ENCODE measurements at places on chromosomes 3 and 15.

DNA sequence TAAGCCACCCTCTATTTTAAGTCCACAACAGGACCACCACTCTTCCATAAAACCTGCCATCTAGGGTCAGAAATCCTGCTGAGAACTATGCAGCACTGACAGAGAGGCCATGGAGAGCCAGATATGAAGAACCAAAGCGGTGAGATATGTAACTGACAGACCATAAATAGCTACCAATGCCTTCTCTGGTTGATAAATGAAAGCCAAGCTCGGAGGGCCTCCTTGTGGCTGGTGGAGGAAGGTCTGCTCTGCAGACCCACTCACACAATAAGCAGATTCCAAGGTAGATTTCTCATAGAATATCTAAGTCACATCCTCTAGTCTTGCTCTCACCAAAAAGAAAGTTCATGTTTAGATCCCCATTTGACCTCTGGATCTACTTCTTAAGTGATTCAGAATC, 38.9 kb downstream of the RYK start:
- no peak for DNase-seq

DNA sequence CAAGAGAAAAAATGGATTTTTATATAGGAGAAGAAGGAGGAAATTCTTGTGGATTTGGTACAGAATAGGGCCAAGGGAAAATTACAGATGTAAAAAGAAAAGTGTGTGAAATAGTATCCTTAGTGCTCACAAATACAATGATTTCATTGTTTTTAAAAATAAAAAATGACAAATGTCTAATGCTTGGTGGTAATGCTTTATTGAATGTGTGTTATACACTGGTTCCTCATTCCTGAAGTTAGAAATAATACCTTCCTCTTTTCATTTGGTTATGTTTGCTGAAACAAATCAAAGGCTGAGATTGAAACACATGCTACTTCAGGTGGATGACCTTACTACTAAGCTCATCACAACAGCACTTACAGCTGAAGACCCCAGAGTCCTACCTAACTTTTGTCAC, 37.7 kb upstream of the CCR2 start:
- no peak for DNase-seq

- no peak for DNase-seq
Observed at GRCh38 chr15:83199288-83199687, 8.3 kb downstream of the HDGFL3 start.

DNA sequence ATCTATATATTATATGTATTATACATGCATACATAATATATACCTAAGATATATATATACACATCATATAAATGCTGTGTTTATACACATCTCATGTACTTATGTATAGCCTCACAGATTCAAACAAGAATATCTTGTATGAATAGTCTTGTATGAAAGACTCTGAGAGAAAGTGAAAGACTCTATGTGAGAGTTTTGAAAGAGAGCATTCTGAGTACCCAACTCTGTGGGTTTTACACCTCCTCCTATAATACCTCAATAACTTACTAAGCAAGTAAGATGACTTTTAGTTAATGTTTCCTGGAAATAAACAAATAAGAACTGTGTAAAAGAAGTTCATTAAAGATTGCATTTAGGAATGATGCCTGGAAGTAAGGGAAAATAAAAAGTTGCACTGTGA, 108.1 kb upstream of the GMNC start:
- DNase-seq = no peak

- DNase-seq = no peak
Observed at GRCh38 chr15:64224511-64224910, 61.7 kb upstream of the PPIB start.

DNA sequence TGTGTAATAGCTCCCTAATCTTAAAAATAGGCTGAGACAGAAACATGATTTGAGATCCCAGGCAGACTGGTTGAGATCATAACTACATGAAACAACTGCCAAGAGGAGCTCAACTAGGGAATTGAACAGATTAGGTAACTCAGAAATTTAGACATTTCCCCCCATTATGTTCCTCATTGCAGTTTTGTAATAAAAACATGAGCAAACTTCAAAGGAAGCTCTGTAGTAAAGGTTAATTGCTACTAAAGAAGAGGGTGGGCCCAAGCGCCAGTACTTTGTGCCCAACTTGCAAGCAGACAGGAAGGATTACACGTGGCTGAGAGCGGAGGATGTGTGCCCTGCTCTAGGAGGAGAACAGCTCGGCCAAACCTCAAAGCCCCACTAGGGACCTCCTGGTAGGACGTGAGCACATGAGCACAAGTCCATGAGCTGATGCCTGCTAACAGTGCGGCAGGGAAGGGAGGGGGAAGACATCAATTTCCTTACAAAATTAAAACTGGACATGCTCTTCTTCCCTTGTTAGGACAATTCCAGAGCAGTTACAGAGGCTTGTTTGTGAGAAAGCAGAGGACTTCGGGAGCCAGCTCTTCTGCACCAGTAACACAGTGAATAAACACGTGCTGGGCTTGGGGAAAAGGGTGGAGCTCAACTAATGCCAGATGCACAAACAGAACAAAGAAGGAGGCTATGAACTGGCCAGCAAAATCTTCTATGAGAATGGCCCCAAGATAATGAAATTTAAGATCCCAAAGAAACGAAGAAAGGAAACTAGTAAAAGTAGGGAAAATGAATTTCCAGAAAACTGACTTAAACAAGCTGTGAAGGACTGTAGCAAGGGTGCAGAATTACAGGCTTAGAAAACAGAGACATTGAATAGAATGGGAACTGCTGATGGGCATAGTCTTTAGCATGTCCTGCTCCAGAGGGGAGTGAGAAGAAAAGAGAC, 275.5 kb downstream of the MECOM start:
- DNase-seq = no peak

GRCh38 chr3:47871389-47871788, 68.5 kb downstream of the DHX30 start:
- no peak for DNase-seq

DNA sequence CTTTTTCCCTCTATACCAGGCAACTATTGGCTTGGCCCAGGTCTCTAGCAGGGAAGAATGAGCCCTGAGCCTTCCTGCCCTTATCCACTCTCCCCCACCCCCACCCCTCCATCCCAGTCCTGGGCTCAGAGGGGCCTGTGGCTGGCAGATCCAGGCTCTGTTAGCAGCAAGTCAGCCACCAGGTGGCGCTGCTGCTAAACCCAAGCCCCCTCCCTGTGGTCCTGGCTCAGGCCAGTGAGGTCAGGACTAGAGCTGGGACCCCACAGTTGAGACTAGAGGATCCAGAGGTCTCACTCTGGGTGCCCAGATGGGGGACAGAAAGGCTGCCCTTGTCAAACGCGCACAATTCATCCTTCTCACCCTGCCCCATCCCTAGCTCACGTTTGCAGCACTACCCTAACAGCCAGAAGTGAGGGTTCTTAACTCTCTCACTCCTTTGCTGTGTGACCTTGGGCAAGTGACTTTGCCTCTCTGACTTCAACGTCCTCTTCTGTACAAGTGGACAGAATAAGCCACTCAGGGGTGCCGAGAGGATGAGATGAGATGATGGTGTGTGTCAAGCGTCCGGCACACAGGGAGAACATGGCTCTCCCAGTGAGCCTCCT, 46.8 kb upstream of the SLC6A1 start:
- peak; percentile 26 for DNase-seq

DNA sequence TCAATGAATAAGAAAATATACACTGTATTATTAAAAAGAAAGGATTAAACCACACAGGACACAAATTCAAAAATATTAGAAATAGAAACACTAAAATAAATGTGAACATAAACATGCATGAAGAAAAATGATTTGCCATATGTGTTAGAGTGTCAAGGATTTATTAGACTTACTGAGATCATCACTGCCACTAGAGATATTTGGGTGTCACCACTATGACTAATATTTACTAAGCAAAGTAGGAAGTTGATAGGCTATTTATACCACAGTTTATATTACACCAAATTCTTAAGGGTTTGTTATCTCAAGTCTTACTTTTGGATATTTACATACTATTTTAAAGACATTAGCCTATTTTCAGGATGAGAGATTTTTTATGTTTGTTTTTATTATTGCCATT, 575.0 kb upstream of the SGO1 start:
- no peak for DNase-seq

DNA sequence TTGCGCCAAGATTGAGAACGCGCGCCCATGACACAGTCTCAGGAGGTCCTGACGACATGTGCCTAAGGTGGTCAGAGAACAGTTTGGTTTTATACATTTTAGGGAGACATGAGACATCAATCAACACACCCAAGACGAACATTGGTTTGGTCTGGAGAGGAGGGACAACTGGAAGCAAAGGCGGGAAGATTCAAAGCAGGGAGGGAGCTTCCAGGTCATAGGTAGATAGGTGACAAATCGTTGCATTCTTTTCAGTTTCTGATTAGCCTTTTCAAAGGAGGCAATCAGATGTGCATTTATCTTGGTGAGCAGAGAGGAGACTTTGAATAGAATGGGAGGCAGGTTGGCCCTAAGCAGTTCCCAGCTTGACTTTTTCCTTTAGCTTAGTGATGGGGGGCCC, 828.4 kb upstream of the DPPA4 start:
- DNase-seq = no peak

GRCh38 chr15:84609818-84610525, 9.2 kb downstream of the ZSCAN2 start:
- no peak for DNase-seq

- DNase-seq = no peak
Observed at GRCh38 chr15:68781217-68781616, 39.5 kb downstream of the ANP32A start.

DNA sequence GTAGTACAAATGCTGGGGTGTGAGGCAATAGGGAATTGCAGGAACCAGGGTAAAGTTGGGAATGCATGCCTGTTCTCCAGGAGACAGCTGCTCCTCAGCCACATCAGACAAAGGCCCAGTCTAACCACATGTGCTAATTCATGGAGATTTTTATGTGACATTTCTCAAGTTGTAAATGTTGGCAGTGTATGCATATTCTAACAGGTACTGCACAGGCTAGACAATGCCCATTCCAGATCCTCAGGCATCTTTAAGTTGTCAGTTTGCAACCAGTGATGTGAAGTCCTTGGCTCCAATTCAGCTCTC, 84.9 kb downstream of the EEFSEC start:
- DNase-seq = no peak

DNA sequence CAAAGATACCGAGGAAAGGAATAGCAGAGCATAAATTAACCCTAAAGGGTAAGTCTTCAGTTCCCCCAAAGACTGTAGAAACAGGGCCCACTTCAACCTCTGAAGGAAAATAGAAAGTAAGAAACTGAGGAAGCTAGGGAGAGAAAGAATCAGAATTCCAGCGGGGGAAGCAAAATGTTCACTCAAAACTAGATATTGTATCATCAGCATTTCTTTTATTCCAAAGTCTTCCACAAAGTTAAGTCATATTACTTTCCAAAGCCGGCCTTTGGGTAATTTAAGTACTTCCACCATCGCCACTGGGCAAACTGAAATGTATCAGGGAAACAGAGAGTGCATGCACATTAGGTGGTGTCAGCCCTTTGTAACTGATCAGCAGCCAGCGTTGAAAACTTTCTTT, 88.3 kb downstream of the RSL24D1 start:
- no peak for DNase-seq

DNA sequence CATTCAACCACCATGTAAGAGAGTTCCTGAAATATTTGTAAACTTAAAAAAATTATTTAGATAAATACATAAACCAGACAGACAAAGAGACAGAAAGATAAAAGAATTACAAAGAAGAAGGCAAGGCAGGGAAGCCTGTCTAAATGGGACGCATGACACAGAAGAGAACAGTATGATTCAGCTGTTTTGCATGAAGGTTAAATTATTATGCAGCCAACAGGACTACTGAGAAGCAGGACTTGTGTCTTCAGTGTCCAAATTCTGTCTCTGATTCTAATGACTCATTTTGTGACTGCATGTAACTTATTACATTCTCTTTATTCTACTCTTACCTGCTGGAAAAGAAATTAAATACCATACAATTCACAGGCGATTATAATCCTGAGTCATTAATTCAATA, 340.4 kb upstream of the KCNMB2 start:
- DNase-seq = no peak

GRCh38 chr15:78989701-78990240, 44.9 kb upstream of the CTSH start:
- no peak for DNase-seq

DNA sequence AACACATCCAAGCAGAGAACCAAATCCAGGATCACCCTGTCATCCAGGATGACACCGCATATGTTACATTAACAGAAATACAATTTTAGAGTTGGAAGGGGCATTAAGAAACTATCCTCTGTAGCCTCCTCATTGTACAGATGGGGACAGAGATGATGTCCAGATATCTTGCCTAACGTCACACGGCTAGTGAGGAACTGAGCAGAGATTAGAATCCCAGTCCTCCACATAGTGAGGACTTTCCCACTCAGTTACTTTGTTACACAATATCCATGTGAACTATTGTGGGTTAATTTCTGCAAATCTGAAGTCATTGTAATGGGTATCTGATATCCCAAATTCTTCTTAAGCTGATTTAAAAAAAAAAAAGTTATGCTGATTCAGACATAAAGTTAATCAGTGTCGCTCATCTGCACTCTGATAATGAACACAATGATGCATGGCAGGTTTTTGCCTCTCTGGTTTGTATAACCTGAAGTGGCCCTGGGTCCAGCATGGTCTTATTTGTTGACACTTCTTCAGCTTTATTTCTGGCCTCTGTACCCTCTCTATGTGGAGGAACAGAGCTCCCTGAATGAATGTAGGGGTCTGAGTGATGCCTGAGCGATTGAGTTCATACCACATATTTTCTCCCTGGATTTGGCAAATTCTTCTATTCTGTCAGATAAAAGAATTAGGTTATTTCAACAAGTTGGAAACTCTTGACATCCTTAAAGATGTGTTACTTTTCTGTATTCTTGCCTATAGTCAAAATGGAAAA, 76.0 kb upstream of the LIMD1 start:
- DNase-seq = no peak

DNA sequence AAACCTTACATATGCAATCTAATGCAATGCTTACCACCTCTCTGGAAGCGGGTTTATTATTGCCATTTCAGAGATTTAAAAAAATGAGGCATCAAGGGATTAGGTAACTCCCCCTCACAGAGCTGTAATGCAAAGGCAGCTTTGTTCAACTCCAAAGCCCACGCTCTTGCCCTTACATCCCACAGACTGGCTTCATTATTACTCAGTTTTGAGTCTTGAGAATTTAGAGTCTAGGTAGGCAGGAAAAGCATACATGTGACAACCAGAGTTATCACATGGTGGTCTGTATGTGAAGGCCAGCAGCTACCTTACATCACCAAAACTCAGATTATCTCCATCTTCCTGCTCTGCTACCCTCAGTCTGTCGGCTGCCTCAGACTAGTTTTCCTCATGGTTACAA, 326.9 kb downstream of the UACA start:
- DNase-seq = no peak
